Right atrium auricular region (tissue), 2 donors: ENCODE measurements at places on chromosomes 2 and 18. TPM values are rescaled to one million over a fixed set of nuclear protein-coding genes. Genes with fewer than 3 reads are reported as not detected.

FNDC4 gene
- total RNA-seq: 19.3 TPM

- no peaks in the 10 kb centered on the region for H3K36me3 ChIP-seq
- no peaks in the 10 kb centered on the region for H3K4me1 ChIP-seq
- H3K27me3 ChIP-seq: no peaks in the 10 kb centered on the region
These were observed 29.4 kb downstream of the AOX1 start for GRCh38 chr2:200615247-200615646.

GRCh38 chr2:95311815-95312542, 14.8 kb downstream of the KCNIP3 start:
- H3K4me1 ChIP-seq: no peaks in the 10 kb centered on the region
- no peaks in the 10 kb centered on the region for H3K36me3 ChIP-seq
- no peak overlapping the region for H3K27ac ChIP-seq
- no peaks in the 10 kb centered on the region for H3K27me3 ChIP-seq
- no peak overlapping the region for H3K4me3 ChIP-seq

DNA sequence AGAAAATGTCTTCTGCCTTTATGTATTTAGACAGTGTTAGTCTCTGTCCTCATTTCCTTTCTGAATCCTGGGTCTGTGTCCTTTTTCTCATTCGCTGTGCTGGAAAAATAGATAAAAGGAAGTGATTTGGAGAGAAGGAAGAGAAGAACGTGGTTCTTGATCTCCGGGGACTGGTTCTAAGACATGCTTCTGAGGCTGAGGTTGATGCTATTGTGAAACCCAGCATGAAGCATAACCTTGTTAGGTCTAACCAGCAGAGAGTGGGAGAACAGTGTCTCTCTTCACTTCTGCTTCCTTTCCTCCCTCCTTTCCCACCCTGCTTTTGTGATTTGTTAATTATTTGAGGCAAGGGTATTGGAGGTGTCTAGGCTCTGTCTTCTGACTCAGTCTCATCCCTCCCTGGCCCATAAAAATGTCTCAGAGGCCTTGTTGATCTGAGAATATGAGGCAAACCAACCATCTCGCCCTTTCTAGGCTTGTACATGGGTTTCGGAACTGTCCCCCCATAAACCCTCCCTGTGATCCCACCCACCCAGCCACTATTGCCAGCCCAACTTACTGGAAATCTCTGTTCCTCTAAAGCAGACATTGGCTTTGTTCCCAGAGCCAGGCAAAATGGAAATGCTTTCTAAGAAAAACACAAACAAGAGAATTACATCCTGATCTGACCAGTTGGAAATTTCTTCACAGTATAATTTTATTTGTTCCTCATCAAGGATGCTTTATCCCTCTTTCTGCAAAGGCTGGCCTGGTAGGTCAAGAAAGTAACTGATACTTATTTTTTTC, 360.6 kb upstream of the TNP1 start:
- no peak for DNase-seq
- H3K4me3 ChIP-seq: no peak overlapping the region
- H3K4me1 ChIP-seq: no peaks in the 10 kb centered on the region
- H3K36me3 ChIP-seq: no peaks in the 10 kb centered on the region
- H3K27ac ChIP-seq: no peak overlapping the region
- no peaks in the 10 kb centered on the region for H3K27me3 ChIP-seq

DNA sequence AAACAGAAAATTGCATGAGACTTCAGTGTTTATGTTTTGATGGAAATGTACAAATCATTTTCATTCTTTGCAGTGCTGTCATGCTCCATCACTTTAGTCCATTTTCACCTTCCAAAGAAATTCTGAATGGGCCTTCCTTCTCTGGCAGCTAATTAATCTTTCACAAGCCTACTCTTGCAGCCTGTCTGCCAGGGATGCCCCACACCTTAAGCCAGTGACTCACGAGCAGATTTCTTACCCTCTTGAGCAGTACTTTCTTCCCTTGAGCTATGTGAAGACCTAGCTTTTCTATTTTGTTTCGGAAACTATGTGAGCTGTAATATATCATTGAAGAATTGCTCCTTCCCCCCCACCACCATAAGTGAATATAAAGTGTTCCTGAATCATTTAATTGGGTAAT, 404.3 kb upstream of the VWC2L start:
- no peak overlapping the region for H3K4me3 ChIP-seq
- H3K36me3 ChIP-seq: no peaks in the 10 kb centered on the region
- no peaks in the 10 kb centered on the region for H3K27me3 ChIP-seq
- no peak for DNase-seq

SLC11A1 gene
- 8.7 TPM for total RNA-seq

- DNase-seq: no peak
- no peaks in the 10 kb centered on the region for H3K4me1 ChIP-seq
- no peaks in the 10 kb centered on the region for H3K27me3 ChIP-seq
- no peak overlapping the region for H3K4me3 ChIP-seq
These were observed 87.1 kb downstream of the CDH20 start for GRCh38 chr18:61420218-61420885.

- no peaks in the 10 kb centered on the region for H3K27me3 ChIP-seq
- no peaks in the 10 kb centered on the region for H3K4me1 ChIP-seq
- no peaks in the 10 kb centered on the region for H3K36me3 ChIP-seq
- DNase-seq: no peak
- no peak overlapping the region for H3K4me3 ChIP-seq
- no peak overlapping the region for H3K27ac ChIP-seq
These were observed 796.6 kb downstream of the DSC3 start for GRCh38 chr18:30245766-30246455.

DNA sequence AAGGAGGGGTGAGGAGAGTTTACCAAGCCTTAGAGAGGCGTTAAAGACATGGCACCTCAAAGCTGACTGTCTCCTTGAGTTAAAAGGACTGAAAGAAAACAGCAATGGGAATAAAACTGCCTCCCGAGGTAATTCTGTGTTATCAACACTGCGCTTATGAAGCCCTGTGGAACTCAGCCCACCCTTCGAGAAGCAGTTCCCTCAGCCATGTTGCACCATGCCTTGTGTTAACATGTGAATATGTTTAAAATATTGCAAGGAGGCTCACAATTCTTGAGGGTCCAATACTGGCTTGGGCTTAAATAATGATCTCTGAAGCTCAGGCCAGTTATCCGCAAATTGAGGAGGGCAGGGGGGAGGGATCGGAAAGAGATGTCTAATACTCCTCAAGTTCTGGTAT, 14.7 kb downstream of the KLF7 start:
- H3K4me3 ChIP-seq: no peak overlapping the region
- peak overlapping the region; percentile 14 for H3K27ac ChIP-seq
- peaks cover 7% of the 10 kb centered on the region for H3K36me3 ChIP-seq
- no peaks in the 10 kb centered on the region for H3K27me3 ChIP-seq

GRCh38 chr2:226794751-226795171, 4.9 kb downstream of the IRS1 start:
- peak overlapping the region; percentile 80 for H3K4me3 ChIP-seq
- peak overlapping the region; percentile 92 for H3K27ac ChIP-seq
- no peaks in the 10 kb centered on the region for H3K36me3 ChIP-seq
- DNase-seq: no peak
- H3K27me3 ChIP-seq: no peaks in the 10 kb centered on the region

GRCh38 chr2:188238386-188238785, 53.3 kb upstream of the GULP1 start:
- no peaks in the 10 kb centered on the region for H3K36me3 ChIP-seq
- H3K4me3 ChIP-seq: no peak overlapping the region
- no peaks in the 10 kb centered on the region for H3K27me3 ChIP-seq
- no peaks in the 10 kb centered on the region for H3K4me1 ChIP-seq
- no peak for DNase-seq

SP140 gene
- 0.26 TPM for total RNA-seq

DNA sequence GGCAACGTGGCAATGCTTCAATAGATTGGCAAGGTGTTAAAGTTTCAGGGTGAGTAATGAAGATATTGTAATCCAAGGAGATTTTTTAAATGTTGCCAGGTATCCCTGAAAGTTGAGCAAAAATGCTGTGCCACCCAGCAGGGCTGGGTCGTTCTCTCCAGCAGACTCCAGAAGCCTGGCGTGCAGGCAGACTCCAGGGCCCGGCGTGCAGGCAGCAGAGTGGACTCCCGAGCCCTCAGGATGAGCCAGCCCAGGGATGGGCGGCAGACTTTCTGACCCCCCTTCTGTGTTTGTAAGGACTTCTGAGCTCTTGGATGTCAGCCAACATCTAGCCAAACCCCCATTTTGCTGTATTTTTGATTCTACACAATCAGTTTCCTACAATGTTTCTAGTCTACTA, 289.1 kb downstream of the ZNF516 start:
- no peak overlapping the region for H3K4me3 ChIP-seq
- H3K4me1 ChIP-seq: no peaks in the 10 kb centered on the region
- no peaks in the 10 kb centered on the region for H3K27me3 ChIP-seq
